ENCODE measurements at places on chromosomes 12 and 14. TPM values are rescaled to one million over a fixed set of nuclear protein-coding genes. Genes with fewer than 3 reads are reported as not detected.

NEUROD4 gene
- not detected for polyA plus RNA-seq

GRCh38 chr12:76226956-76227355 lies 121.3 kb downstream of the BBS10 start:
- no peak for DNase-seq

- DNase-seq = no peak
These were observed 55.6 kb upstream of the CDKL1 start for GRCh38 chr14:50452296-50452695.

GRCh38 chr14:34021096-34021495 lies 70.2 kb upstream of the EGLN3 start:
- DNase-seq = no peak

DNA sequence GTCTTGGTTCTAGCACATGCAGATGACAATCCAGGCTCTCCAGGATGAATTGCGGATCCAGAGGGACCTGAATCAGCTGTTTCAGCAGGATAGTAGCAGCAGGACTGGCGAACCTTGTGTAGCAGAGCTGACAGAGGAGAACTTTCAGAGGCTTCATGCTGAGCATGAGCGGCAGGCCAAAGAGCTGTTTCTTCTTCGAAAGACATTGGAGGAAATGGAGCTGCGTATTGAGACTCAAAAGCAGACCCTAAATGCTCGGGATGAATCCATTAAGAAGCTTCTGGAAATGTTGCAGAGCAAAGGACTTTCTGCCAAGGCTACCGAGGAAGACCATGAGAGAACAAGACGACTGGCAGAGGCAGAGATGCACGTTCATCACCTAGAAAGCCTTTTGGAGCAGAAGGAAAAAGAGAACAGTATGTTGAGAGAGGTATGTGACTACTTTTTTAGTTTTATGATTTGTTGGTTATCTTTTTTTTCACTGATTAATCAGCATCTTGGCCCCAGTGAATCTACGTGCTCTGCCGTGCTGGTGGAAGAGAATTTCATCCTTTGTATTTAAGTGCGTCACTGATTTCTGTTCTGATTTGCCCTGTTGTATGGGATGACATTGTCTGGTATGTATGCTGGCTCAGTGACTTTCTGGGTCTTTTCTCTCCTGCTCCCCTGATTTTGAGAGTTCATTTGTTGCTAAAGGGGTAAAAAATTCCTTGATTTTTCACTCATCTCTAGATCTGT lies 92.3 kb downstream of the ERC1 start:
- DNase-seq = no peak
